ENCODE measurements at places on chromosomes 2 and 18. TPM values are rescaled to one million over a fixed set of nuclear protein-coding genes. Genes with fewer than 3 reads are reported as not detected.

KIF5C gene
- total RNA-seq, result 6.5 TPM

HOXD9 gene
- total RNA-seq, result not detected

C2orf81 gene
- 6.5 TPM for total RNA-seq

NT5C1B gene
- not detected for total RNA-seq

NAT8 gene
- total RNA-seq, result not detected

ADI1 gene
- 27.0 TPM for total RNA-seq

PIK3C3 gene
- total RNA-seq, result 40.4 TPM

GRCh38 chr2:234869969-234870368 is 81.8 kb upstream of the SH3BP4 start:
- H3K36me3 ChIP-seq, result no peaks in the 10 kb centered on the region
- no peaks in the 10 kb centered on the region for H3K27me3 ChIP-seq
- H3K27ac ChIP-seq, result no peak overlapping the region
- DNase-seq, result no peak
- no peak overlapping the region for H3K4me3 ChIP-seq

DNA sequence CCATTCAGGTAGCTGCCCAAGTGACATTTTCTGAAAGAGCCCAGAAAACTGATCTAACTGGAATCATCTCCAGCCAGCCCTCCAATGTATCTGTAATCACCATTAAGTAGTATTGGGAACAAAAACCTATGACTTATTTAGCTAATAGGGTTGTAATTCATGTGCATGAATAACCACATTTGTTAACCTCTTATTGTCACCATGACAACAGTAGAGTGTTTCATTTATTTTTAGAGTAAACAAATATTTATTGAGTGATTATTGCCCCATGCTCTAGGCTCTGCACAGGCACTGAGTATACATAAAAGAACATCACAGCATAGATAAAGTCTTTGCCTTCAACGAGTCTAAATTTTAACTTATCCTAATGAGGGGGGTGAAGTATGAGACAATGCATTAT is 265.4 kb upstream of the UBE2E3 start:
- H3K36me3 ChIP-seq, result no peaks in the 10 kb centered on the region
- H3K4me1 ChIP-seq, result no peaks in the 10 kb centered on the region
- no peaks in the 10 kb centered on the region for H3K27me3 ChIP-seq
- H3K27ac ChIP-seq, result no peak overlapping the region
- H3K4me3 ChIP-seq, result no peak overlapping the region

DNA sequence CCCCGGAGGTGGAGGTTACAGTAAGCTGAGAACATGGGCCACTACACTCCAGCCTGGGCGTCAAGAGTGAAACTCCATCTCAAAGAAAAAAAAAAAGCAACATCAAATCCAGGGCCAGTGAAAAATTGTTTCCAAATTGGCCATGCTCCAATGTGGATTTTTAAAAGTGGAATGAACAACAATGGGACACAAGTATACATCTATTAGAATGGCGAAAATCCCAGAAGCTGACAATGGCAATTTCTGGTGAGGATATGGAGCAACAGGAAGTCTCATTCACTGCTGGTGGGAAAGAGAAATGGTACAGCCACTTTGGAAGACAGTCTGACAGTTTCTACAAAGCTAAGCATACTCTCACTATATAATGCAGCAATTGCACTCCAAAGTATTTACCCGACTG is 161.4 kb downstream of the UXS1 start:
- H3K4me1 ChIP-seq, result no peaks in the 10 kb centered on the region
- no peak for DNase-seq
- no peak overlapping the region for H3K4me3 ChIP-seq

DNA sequence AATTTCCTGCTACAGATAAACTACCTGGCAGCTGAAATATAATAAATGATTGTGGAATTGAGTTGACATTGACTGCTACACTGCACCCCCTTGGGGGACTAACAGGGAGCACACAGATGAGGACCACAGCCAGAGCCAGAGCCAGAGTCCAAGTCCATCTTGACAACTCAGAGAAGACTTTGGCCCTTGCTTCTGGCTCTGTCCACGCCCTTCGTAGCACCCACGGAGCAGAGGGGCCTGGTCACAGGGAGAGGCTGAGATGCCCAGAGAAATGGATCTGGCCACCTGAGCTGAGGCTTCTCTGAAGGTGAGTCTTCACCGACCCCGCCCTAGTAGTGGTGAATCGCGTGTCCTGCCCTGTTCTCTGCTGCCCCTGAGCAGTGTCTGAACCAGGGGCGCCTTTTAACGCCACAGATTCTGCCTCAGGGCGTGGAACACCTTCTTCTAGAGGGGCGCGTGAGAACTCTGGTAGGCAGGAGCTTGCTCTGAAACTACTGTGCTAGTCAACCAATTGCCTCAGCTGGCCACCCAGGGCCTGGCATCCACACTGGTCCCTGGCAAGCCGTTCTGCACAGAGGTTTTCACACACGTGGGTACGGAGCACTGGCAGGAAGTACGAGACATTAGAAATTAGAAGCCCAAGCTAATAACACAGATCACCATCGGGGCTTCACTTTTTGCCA is 35.7 kb upstream of the MAT2A start:
- peaks cover 50% of the 10 kb centered on the region for H3K4me1 ChIP-seq
- no peak overlapping the region for H3K4me3 ChIP-seq
- DNase-seq, result no peak
- peak overlapping the region; percentile 43 for H3K27ac ChIP-seq

DNA sequence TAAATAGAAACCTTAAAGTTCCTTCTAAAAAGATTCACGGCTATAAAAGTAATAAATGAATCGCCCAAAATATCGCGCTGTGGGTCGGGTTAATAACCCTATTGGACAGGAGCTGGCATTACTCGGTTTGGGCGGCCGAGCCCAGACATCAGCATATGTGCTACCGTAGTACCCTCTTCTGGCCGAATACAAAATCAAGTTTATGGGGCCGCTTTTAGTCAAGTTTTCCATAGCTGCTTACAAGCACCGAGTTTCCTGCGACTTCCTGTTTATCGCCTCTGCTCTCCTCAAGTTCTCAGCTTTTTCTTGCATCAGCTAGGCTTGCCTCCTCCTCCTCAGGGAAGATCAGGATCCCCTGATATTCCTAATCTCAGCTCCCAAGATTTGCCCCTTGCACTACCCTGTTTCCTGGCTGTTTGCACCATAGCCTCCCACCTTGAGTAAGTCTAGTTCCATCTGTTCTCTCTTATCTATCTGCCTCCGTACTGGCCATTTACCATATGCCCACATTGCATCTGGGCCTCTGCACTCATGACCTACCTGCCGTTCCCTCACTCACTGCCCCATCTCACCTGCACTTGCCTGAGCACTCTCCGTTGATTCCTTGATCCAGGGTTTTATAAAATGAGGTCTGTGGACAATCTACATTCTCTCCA is 56.1 kb downstream of the SLC35F5 start:
- H3K27me3 ChIP-seq, result no peaks in the 10 kb centered on the region
- H3K27ac ChIP-seq, result no peak overlapping the region
- H3K4me1 ChIP-seq, result no peaks in the 10 kb centered on the region
- no peak overlapping the region for H3K4me3 ChIP-seq
- no peak for DNase-seq

DNA sequence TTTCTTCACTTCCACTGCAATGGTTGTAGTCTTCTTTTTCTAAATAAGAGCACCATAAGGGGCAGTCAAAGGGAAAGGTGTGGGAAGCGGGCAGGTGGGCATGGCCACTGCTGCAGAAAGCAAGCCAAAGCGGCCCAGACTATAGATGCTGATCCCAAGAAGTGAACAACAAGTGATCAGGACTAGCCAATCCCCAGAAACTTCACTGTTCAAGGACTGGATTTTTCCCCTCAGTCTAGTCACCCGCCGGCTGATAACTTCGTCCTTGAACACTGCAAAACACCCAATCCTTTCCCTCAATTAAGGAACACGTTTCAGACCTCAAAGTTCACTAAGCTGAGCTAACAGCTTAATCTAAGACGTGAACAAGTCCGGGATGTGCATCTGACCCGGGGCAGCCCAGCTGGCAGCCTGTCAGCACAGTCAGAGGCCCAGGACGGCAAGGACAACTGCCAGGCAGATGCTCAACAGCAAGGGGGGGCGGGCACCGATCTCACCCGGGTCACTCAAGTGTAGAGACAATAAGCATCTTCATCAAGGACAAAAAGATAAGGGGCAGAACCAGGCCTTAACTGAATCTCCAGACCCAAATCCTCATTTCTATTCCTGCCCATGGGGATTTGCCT is 59.8 kb downstream of the HDLBP start:
- peaks cover 71% of the 10 kb centered on the region for H3K36me3 ChIP-seq
- H3K4me3 ChIP-seq, result no peak overlapping the region
- no peaks in the 10 kb centered on the region for H3K4me1 ChIP-seq
- no peak for DNase-seq

DNA sequence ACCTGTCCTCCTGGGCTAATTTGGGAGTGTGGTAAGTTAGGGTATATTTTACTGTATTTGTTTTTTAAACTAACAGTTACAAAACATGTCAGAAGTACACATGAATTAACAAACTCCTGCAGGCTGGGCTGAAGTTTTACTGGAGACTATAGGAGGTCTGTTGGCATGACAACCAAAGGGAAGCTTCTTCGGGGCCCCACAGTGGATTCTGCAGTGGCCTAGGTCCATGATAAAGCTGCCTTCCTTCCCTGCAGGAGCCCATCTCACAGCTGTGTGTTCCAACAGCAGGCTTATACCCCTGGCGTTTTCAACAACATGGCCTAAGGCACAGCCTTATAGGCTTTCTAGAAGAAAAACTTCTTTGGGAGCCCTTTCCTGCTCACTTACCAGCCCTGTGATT is 128.0 kb upstream of the SETBP1 start:
- no peaks in the 10 kb centered on the region for H3K36me3 ChIP-seq
- no peak overlapping the region for H3K4me3 ChIP-seq
- DNase-seq, result no peak
- H3K4me1 ChIP-seq, result no peaks in the 10 kb centered on the region
- H3K27me3 ChIP-seq, result no peaks in the 10 kb centered on the region
- no peak overlapping the region for H3K27ac ChIP-seq

Data from HCT116 (cell line).